NCI-H2029 treated with DMSO at 0.1 percent for 48 hours (cell line): ENCODE measurements at places on chromosomes 6 and 20.

DNA sequence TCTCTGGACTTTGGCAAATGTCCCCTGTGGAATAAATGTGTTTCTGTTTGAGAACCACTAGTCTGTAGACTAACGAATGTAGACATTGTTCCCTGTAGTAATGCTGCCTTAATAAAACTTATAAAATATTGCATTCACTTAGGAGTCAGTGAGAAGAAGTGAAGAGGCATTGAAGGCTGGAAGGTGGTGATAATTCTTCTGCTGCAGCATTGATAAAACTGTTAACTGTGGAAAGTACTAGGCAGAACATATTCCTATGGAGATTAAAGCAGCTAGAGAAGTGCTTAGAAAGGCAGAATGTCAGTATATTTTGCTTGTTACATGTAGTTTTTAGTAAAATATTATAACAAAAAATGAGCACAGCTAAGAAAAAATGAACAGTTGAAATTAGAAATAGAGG lies 4.8 kb downstream of the PGK2 start:
- DNase-seq, result no peak

DNA sequence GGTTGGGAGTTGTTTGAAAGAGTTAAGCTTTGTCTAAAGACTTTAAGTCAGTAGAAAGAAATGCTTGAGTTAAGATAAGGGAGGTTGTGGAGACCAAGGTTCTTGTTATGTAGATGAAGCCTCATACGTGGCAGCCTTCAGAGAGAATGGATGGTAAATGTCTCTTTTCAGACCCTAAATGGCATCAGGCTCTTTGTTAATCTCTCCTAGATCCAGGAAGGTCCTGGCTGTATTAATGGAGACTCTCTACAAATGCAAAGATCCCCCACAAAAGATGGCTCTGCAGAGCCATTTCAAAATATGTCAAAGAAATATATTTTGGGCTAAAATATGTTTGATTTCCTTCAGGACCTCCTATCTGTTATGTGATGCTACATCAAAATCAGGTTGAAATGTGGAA lies 161.6 kb downstream of the ADAT2 start:
- no peak for DNase-seq

GRCh38 chr6:157649311-157650260 lies 173.5 kb upstream of the SNX9 start:
- DNase-seq, result no peak

DNA sequence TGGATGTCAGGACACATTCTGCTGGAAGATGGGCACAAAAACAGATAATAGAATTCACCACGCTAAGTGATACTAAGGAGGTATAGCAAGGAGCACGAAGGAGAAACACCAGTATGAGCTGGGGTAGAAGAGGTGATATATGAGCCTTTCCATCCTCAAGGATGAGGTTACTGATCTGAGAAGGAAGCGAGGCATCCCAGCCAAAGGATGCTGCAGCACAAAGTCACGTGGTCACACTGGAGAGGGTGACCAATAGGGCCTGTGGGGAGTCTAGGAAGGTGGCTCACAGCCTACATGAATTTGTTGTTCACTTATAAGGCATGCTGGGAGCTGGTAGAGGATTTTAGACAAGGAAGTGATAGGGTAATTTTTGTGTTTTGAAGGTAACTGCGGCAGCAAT lies 1.4 kb downstream of the GINS1 start:
- DNase-seq, result no peak

- DNase-seq, result no peak
Observed at GRCh38 chr6:36428911-36429310, 13.7 kb downstream of the PXT1 start.

DNA sequence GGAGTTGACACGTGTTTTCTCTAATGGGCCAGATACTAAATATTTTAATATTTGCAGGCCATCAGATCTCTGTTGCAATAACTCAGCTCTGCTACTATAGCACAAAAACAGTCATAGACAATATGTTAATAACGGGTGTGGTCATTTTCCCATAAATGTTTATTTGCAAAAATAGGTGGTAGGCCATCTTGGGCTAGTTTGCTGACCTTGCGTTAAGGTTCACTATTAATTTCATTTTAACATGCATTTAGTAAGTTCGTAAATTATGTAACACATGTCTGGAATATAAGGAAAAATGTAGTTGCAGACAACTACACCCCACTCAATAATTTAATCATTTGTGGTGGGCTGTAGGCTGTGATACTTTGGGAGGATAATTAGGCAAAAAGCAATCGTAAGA lies 577.8 kb downstream of the PKHD1 start:
- DNase-seq, result no peak

GRCh38 chr6:105881608-105882007 lies 204.5 kb upstream of the PRDM1 start:
- no peak for DNase-seq

DNA sequence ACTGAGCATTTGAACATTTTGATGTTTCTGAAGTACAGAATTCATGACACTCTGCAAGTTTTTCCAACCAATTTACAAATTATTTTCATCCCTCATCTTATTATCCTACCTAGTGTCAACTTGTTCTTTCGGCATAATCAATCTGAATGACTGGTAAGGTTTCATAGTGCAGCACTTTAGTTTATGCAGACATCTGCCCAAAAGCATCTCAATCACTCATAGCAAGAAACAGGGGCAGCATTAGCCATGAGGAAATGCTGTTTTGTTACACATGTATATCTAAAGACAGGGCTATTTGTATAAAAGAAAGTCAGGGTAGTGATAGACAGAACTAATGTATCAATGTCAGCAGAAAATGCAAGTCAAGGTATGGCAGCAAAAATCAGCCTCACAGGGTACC lies 378.1 kb upstream of the AGPAT4 start:
- DNase-seq, result no peak
